ENCODE measurements at places on chromosomes 3 and 15.

- DNase-seq: no peak
These were observed 116.7 kb downstream of the RASA2 start for GRCh38 chr3:141603473-141604035.

GRCh38 chr3:133833267-133833666, 27.7 kb downstream of the SRPRB start:
- no peak for DNase-seq

- DNase-seq: peak; percentile 83
These were observed 50.3 kb downstream of the LHFPL4 start for GRCh38 chr3:9503283-9503682.

GRCh38 chr3:99645277-99646106, 7.1 kb downstream of the COL8A1 start:
- DNase-seq: peak; percentile 81

- peak; percentile 32 for DNase-seq
These were observed 788.7 kb upstream of the DPPA4 start for GRCh38 chr3:110126065-110126464.

DNA sequence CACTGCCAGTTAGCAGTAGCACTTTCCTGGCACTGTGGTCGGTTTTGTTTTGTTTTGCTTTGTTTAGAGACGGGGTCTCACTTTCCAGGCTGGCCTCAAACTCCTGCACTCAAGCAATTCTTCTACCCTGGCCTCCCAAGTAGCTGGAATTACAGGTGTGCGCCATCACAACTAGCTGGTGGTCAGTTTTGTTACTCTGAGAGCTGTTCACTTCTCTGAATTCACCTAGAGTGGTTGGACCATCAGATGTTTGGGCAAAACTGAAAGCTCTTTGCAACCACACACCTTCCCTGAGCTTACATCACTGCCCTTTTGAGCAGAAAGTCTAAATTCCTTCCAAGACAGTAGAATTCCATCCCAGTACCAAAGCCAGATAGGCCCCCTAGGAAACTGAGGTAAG, 22.6 kb downstream of the CLDN18 start:
- DNase-seq: no peak

DNA sequence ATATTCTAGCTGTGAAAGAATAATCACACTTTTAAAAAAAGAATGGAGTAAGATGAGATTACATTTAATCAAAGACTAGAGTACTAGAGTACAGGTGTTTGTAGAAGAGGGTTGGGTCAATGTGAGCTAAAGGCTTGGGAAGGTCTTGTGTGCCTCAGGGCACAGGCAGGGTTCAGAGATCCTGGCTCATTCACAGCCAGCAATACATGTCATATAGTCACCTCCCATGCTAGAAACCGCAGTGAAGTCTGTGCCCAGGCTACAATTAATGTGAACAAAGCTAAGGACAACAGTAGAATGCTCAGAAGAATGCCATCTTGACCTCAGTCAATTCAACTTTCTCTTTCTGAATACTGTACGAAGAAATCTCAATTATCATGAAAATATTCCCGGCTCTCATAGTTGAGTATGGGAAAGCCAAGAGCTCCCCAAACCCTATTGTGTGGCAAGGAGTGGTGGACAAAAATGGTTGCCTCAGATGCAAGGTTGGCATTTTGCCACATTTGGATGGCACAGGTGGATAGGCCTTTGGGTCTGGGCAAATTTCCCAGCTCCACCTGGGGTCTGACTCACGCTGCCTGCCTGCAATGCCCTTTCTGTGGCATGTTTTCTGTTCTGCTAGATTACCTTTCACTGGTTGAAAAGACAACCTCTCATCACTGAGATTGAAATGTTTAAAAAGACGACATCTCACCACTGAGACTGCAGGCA, 70.2 kb downstream of the NMD3 start:
- peak; percentile 7 for DNase-seq

DNA sequence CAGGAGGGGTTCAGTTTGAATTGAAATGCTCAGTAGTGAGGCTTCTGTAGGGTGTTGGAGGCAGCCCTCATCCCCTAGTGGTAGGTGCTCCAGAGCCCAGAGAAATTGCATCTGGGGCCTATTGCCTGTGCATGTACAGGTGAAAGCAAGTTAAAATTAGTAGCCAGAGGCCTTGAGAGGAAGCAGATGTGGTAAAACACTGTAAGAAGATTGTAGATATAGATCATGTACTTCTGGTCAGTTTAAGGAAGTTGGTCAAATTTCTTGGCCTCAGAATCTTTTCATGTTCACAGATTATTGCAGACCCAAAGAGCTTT, 34.6 kb downstream of the IGSF10 start:
- DNase-seq: no peak

- no peak for DNase-seq
These were observed 32.5 kb downstream of the CSPG4 start for GRCh38 chr15:75680007-75680789.

DNA sequence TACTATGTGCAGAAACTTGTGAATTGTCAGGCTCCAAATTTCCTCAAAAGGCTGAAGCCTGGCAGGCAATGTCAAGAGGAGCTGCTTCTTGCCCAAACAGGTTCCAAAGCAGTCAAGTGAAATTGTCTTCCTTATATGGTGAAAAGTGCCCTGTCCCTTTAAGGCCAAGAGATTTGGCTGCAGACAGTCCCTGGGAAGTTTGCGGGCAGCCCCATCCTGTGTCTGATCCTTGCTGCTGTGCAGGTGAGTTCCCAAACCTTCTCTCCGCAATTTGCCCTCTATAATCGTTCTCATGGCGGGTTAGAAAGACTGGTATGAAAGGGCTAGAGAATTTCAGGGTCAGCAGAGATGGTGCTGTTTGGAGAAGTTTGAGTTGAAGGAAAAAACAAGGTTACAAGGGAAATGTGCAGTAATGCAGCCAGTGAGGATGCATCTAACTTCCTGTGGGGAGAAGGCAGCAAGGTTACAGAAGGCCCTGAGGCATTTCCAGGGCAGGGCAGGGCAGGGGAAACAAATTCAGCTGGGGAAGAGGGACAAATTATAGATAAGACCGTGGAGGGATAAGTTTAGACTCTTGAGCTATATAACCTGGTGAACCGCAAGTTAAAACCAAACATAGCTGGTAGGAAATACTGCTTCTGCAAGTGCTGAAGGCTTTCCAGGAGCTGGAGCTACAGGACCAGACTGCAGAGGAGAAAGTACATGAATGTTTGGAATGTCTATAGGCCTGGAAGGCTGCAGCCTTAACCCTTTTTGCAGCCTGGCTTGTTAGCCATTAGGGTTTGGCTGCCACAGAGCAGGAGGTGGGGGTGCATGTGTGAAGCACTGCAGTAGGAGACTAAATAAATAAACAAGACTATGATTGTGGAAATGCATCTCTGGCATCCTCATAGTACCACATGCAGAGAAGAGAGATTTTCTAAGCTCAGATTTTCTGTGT, 256.2 kb upstream of the IL12A start:
- DNase-seq: peak; percentile 86

DNA sequence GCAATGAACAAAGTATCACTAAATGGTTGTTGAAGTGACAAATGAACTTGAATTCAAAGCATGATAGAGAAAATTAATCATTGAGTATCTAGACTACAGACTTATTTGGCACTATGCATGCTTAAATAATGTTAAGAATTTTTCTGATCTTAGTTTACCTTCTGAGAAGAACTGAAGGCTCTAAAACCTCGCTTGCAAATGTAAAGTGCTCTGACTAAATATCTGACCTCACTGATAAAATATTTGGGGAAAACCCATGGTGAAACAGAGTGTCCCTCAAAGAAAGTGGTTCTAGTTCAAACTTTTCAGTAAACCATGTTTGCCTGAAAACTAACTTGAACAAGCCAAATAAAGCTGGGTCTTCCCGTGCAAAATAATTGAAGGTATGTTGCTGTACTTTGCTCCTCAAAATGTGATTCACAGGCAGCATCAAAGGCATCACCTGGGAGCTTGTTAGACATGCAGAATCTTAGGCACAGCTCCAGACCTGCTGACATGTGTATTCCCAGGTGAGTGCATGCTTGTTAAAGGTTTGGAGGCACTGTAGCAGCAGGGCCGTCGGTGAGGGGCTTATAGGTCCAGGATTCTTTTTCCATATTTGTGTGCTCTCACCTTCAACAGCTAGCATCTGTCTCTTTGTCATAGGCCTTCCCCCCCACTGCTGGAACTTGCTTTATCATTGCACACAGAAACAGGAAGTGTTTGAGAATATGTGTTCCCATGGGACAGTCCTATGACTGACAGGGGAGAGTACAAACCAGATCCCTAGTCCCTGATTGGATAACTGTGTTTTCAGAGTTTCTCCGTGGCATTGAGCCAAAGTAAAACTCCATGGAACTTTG, 524.2 kb upstream of the LMCD1 start:
- peak; percentile 72 for DNase-seq

DNA sequence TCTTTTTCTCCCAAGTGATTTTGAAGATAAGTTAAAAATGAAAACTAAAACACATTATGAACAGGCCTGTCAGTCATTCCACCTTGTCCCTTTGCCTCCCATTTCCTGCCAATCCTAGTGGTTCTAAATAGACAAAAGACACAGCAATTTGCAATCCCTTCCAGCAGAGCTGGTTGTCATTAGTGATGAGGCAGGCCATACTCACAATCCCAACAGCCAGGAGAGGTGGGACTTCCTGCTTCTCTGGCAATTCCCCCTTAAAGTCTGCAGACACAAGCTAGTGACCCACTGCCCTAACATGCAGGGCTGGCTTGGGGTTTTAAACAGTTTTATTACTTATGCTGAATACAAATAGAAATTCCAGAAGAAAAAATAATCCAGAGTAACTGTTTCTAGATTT, 38.4 kb upstream of the RBP1 start:
- no peak for DNase-seq

DNA sequence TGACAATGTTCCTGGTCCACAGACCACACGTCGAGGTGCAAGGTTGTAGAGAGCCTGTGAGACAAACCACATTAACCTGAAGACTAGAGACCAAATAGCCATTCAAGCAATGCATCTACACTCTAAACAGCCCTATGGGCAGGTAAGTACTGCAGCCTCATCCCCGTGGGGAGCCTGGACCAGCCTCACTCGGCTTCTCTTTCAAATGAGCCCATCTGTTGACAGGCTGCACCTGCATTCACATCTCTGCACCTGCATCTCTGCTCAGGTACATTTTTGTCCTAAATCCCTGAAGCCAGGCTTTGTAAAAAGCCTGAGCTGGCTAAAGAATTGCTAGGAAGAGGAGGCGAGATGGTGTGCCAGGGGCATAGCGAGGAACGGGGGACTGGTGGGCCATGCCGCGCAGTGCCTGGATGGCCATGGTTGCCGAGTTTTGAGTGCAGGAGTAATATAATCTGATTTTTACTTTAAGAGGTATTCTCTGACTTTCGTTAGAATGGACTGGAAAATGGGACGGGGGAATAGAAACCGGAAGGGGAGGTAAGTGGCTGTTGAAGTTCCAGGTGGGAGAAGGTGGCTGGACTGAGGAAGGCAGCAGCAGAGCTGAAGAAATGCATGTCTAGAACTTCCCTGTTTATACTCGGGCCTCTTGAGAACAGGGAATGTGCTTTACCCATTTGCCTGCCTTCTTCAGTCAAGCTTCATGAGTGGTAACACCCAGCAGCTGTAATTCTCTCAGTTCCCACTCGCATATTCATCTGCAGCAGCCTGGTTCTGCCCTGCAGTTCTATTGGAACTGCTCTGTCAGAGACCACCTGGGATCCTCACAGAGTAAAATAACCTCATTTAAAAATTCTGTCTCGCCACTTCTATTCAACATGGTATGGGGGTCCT, 226.4 kb downstream of the OPA1 start:
- no peak for DNase-seq

GRCh38 chr3:129824926-129825541, 68.5 kb downstream of the TMCC1 start:
- peak; percentile 73 for DNase-seq

- DNase-seq: no peak
These were observed 11.9 kb downstream of the SMAD6 start for GRCh38 chr15:66713843-66714508.
